ENCODE measurements at places on chromosomes 11 and 22.

GRCh38 chr11:6932145-6932544 is 5.9 kb downstream of the ZNF215 start:
- DNase-seq = no peak

DNA sequence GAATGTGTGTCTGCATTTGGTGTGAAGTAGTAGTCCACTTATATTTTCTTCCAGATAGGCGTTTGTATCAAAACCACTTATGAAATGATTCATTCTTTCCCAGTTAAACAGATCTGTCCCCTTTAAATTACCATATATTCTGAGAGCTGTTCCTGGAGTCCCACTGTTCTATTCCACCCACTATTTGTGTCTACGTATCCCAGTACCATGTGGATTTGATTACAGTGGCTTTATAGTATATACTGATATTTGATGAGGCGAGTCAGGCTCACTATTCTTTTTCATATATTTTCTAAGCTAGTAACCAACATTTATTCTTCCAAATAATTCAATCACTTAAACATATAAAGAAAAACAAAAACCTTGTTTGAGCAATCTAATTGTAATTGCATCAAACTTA is 81.9 kb upstream of the RASSF10 start:
- no peak for DNase-seq

- DNase-seq = no peak
Observed at GRCh38 chr11:128933481-128934178, 9.0 kb downstream of the TP53AIP1 start.

DNA sequence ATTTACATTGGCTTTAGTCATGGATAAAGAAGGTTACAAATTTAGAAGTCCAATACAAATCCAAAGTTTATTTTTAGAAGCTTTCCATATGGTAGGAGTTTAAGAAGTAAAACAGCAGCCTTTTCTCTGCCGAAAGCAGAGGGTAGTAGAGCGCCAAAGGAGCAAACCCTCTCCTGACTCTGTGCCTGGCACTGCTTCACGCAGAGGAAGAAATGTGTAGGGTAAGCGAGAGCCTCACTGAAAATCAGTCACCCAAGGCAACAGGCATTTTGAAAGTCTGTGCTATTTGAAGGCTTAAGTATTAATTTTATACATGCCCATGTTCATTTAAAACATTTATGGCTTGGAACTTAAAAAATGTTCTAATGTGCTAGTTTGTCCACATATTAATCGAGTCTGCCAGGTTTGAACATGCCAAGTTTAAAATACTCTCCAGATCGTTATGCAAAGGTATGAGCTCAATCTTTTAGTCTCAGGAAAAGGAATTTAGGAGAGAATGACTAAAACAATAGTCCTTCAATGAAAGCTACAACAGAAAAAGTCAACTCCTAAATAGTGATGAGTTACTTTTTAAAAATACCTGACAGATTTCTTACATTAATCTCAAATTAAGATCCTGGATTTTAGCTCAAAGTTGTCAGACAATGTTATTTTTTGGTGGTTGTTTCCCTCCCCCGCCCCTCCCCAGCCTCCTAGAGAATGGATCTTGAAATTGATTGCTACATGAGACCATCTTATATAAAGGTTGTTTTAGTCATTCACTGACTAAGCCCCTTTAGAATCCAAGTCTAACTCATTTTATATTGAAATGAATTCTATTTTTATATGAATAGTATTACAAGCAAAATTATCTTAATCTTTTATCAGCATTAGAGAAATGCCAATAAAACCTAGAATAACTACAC is 38.7 kb downstream of the MRTFA start:
- peak; percentile 79 for DNase-seq

GRCh38 chr11:100949443-100949842 is 180.2 kb downstream of the PGR start:
- no peak for DNase-seq

DNA sequence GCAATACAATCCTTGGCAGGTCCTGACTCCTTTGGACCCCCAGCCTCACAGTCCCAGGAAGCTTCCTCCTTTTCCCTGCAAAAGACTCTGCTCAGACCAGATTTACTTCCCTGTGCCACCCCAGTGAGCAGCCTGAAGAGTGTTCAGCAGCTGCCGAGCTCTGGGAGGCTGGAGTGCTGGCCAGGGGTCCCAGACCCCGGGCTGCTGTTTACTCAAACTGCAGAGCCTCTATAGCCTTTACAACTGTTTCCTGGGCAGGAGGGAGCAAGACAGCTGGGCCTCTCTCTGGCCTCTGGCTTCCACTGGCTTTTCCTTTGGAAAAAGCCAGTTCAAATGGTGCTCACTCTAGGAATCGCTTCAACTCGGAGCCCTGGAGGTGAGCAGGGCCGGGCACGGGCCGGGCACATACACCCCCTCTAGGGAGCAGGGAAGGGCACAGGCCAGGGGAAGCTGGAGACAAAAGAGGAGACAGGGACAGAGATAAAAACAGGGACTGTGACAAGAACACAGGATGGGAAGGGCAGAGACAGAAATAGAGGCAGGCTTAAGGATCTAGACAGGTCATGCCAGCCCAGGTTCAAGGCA is 932 bp downstream of the IRAG1 start:
- no peak for DNase-seq

- no peak for DNase-seq
Observed at GRCh38 chr22:46219636-46220035, 30.5 kb downstream of the CDPF1 start.

DNA sequence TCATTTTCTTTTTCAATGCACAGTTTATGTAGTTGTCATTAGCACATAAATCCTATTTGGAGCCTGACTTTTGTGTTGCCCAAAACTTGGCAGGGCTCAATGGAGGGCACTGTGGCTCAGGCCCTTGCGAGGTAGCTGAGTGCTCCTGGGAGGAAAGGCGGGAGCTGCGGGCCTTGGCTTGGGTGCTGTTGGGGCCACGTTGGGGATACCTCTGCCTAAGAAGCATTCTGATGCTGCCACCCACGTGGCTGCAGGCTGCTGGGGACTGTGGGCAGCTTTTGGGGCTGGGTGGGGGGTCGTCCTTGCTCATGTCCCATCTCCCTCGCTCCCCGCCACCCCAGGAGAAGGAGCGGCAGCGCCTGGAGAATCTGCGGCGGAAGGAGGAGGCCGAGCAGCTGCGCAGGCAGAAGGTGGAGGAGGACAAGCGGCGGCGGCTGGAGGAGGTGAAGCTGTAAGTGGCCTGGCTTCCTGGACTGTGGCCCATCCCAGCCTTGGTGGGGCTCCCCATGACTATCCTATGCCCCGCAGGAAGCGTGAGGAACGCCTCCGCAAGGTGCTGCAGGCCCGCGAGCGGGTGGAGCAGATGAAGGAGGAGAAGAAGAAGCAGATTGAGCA is 20.9 kb downstream of the INCENP start:
- DNase-seq = no peak

DNA sequence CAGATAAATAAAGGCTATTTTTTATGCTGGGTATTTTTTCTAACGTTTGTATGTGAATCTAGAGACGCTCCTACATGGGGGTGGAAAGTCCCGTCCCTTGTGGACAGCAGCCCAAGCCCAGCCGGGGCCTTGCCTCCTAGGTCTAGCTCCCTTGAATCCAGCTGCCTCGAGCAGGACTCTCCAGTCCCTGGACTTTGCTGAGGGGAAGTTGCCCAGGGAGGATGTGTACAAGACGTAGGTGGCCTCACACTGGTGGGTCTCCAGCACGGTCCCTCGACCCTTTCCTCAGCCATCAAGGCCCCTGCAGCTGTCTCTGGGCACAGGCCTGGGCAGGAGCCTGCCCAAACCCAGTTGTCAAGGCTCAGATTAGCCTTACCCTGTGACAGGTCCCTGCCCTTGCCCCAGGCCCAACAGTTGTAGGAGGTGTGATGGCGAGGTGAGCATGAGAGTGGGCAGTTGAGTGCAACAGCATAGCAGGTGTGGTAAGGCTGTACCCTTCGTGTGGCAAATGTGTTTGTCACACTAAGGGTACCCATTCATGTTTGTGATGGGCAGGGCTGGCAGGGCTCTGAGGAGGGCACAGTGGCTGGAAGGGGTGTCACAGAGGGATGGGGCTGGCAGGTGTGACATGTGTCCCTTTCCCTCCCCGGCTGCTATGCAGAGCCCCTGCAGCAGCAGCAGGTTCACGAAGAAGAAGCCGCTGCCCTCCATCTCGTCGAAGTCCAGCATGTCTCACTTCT is 3.4 kb downstream of the CCDC116 start:
- DNase-seq = no peak

- no peak for DNase-seq
Observed at GRCh38 chr11:123045101-123045500, 16.8 kb downstream of the HSPA8 start.

DNA sequence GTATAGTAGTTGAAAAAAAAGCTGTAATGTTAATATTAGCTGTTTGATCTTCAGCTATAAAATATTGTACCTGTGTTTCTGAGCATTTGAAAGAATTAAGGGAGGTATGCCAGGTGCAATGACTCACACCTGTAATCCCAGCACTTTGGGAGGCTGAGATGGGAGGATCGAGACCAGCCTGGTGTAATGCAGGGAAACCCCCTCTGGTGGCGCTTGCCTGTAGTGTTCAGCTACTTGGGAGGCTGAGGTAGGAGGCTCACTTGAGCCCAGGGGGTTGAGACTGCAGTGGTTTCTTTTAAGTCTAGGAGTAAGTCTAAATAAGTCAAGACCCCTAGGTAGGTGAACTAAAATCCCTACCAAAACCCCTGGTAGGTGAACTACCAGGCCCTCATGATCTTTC is 37.1 kb downstream of the TAF1D start:
- no peak for DNase-seq

GRCh38 chr11:123111465-123111864 is 49.5 kb upstream of the HSPA8 start:
- DNase-seq = peak; percentile 42

- no peak for DNase-seq
Observed at GRCh38 chr11:1771273-1771672, 7.5 kb upstream of the CTSD start.

Data from AG10803 (cell line).